Suprapubic skin (tissue), 4 donors: ENCODE measurements at places on chromosomes 12 and 14.

DNA sequence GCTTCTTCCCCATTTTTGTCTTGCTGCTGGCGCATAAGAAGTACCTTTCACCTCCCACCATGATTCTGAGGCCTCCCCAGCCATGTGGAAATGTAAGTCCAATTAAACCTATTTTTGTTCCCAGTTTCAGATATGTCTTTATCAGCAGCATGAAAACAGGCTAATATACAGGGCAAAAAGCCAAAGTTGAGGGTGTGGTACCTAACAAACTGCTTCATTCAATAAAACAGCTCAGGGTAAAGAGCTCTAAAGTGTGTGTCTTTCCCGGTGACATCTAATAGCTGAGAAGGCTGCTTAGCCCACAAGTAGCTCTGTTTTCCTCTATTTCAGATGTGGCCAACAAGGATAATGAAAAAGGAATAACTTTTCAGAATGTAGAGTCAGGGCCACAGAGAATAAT is 76.7 kb upstream of the SLC8A3 start:
- no peak for DNase-seq

- no peak for DNase-seq
Measured at GRCh38 chr12:47950856-47951468, 12.4 kb upstream of the TMEM106C start.

GRCh38 chr12:130796985-130797686 is 41.9 kb downstream of the STX2 start:
- peak; percentile 32 for DNase-seq

DNA sequence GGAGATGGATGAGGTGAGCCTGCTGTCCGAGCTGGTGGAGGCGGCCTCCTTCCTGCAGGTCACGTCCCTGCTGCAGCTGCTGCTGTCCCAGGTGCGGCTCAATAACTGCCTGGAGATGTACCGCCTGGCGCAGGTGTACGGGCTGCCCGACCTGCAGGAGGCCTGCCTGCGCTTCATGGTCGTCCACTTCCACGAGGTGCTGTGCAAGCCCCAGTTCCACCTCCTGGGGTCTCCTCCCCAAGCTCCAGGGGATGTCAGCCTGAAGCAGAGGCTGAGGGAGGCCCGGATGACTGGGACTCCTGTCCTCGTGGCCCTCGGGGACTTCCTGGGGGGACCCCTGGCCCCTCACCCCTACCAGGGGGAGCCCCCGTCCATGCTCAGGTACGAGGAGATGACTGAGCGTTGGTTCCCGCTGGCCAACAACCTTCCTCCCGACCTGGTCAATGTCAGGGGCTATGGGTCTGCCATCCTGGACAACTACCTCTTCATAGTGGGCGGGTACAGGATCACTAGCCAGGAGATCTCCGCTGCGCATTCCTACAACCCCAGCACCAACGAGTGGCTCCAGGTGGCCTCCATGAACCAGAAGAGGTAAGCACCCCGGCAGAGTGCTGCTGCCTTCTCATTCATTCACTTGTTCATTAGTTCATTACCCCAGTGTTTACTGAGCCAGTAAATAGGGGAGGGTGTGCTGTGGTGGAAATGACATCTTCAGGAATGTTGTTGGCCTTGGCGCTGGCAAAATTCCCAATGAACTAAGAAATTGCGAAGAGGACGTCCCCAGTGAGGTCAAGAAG is 774 bp upstream of the MANSC4 start:
- DNase-seq, result peak; percentile 68

DNA sequence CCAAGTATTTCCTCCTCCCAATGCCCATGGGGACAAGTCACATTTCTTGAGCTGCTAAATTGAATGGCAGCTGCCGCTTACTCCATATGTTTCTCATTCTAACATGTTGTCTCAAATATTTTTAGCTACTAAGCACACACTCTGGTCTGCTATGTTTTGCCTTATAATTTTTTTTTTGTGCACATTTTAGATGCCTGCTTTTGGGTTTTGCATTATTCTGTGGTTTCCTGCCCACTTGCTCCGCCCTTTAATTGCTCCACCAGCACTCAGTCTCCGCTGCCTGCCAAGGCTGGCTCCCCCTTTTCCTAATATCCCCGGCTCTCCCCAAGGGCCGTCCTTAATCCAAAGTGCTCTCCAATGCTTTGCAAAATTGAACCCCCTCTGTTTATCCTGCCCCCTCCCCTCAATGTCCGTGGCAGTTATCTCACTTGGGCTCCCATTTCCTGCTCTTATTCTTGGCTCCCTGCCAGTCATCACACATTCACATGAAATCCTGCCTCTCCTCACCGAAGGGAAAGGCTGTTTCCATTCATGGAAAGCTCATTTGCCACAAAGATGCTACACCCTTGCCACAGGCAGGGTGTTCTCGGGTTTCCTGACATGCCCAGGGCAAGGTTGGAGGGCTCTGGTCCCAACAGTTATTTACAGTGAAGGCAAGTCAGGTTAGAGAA is 79.4 kb downstream of the C12orf75 start:
- peak; percentile 66 for DNase-seq

DNA sequence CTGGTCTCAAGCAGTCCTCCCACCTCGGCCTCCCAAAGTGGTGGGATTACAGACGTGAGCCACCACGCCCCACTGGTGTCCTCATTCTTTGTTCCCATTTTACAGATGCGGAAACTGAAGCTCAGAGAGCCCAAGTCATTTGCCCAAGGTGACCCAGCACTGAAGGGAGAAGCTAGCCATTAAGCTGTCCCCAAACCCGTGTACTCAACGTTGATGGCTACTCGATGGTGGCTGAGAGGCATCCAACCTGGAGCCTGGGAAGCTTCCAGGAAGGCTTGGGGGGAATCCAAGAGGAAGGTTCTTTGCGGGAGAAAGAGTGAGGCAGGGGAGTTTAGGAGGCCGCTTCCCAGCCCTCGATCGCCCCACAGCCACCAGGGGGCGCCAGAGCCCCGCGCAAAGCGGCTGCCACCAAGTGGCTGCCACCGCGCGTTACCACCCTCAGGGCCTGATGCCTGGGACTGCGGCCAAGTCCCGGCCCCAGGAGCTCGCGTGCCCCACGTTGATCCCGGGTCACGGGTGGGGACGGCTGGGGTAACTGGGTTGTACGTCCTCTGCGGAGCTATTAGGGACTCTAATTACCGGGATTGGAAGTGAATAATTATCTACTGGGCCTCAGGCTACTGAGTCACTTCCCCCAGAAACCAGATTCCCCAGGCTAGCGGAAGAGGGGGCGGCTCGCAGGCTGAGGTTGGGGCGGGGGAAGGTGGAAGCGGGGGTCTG is 8.8 kb upstream of the SH2B3 start:
- peak; percentile 91 for DNase-seq

GRCh38 chr12:121267822-121268221 is 28.7 kb downstream of the CAMKK2 start:
- no peak for DNase-seq

DNA sequence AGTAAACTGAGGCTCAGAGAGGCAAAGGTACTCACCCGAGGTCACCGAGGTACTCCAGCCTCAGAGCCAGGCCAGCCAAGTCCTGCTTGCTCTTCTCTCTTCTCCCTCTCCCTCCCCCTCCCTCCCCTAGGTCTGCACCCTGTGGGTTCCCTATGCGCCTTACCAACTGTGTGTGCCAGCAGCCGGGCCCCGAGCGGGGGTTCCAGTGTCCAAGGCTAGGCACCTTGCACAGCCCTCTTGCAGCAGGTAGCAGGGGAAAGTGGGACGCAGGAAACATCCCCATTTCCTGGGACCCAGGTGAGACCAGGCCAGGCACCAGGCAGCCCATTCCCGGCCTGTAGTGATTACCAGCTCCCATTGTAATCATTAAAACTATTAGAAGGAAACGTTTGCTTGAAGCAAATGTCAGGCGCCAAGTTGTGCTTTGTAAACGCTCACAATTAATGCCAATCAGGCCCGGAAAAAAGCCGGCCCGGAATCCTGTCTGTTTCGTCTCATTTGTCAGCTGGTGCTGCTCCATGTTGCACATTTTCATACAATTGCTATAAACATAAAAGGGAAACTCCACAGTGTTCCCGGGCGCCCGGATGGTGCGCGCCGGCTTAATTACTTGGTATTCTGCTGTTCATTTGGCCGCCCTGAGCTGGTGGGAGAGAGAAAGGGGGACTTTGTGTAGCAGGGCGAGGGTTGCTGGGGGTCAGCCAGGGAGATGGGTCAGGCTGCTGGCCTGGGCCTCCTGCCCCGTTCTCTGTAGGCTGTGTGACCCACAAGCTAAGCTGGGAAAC is 11.9 kb downstream of the FAM222A start:
- DNase-seq, result no peak

GRCh38 chr12:118274066-118274465 is 98.6 kb downstream of the TAOK3 start:
- DNase-seq, result no peak

DNA sequence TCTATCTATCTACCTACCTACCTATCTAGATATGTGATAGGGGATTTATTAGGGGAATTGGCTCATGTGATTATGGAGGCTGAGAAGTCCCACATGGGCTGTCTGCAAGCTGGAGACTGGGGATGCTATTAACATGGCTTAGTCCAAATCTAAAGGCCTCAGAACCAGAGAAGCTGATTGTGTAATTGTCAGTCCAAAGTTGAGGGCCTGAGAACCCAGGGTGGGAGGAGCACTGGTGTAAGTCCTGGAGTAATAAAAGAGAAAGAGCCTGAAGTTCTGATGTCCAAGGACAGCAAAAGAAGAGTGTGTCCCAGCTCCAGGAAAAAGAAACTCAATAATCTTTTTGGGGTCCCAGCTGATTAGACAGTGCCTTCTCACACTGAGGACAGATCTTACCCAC is 98.5 kb upstream of the SEL1L start:
- no peak for DNase-seq

GRCh38 chr14:68471964-68472508 is 320.8 kb downstream of the ZFP36L1 start:
- no peak for DNase-seq

DNA sequence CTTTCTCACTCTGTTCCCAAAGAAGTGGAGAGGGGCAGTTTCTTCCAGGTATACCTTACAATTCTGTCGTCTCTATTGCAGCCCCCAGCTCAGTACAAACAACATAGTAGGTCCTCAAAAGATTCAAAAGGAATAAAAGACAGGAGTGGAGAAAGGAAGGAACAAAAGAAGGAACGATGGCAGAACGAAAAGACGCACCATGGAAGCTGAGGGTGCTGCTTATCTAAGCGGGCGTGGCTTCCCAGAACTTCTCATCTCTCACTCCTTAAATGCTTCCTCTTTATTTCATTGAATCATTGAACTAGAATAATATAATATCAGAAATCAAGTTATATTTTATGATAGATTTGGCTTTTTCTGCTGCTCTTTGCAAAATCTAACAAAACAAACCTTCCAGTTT is 13.7 kb upstream of the LTA4H start:
- DNase-seq, result no peak

DNA sequence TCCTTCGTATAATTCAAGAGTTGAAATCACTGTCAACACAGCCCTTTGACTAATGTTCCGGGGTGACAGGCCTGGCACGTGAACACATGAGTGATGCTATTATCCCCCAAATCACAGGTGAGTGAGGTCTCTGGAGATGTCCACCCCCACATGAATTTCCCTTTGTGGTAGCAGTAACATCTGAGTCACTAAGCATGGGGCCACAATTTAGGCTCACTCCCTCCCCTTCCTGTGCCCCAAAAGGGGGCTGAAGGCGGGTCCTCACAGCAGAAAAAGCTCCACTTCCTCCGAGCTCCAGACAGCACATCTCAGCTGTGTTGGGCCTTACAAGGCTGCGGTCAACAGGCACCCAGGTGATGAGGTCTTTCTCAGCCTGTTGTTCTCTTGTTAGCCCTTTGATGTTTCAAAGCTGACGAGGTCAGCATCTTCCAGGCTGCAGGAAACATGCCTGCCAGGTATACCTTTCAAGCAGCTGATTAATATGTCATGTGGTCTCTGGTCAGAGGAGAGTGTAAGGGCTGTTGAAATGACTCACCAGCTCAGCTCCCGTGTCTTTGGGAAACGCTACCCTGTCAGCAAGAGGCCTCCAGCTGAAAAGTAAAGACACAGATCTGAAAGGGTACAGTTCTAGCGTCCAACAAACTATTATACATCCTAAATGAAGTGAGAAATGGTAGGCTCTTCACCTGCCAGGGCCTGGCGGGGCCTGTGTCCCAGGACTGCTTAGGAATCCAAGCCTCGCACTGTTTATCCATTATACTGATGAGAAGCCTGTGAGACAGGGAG is 107.3 kb downstream of the ZFP36L1 start:
- no peak for DNase-seq

GRCh38 chr14:97544571-97544970 is 747.4 kb downstream of the VRK1 start:
- no peak for DNase-seq
